T-helper 1 cell (primary cell): ENCODE measurements at places on chromosomes 16 and 17.

GRCh38 chr17:50196826-50197225 lies 4.6 kb downstream of the COL1A1 start:
- no peak for DNase-seq

DNA sequence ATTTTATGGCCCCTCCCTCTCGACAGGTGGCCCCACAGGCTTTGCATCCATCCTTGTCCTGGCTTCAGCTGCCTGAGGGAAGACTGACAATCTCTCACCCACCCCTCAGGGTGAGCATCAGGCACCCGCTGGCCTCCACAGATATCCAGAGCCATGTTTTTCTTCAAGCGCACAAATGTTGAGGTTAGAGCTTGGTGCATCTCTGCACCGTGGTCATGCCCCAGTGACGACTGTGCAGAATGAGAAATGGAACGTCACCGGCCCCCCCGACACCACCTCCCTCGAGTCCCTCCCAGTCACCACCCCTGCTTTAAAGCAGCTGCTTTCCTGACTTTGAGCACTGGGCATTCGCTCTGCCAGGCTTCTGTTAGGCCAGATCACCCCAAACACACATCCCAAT lies 19.8 kb upstream of the TIMP2 start:
- no peak for DNase-seq

GRCh38 chr16:10086620-10087019 lies 95.6 kb downstream of the GRIN2A start:
- DNase-seq, result no peak

DNA sequence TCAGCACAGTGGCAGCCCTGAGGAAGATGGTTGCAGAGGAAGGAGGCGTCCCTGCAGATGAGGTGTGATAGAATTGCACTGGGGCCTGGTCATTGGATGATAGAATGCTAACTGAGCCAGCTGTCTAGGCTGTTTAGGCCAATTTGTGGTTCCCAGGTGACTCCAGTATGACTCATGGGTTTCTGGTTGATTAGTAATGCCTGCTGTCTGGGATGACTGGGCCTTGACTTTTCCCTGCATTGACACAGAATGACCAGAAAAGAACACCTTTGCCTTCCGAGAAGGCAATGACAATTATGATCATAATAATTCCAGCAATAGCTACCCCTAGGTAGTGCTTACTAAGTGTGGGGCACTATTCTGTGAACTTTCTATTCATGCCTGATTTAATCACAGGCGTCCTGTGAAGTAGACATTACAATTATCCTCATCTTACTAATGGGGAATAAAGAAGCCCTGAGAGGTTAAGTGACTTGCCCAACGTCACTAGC lies 31.5 kb downstream of the USP43 start:
- no peak for DNase-seq

DNA sequence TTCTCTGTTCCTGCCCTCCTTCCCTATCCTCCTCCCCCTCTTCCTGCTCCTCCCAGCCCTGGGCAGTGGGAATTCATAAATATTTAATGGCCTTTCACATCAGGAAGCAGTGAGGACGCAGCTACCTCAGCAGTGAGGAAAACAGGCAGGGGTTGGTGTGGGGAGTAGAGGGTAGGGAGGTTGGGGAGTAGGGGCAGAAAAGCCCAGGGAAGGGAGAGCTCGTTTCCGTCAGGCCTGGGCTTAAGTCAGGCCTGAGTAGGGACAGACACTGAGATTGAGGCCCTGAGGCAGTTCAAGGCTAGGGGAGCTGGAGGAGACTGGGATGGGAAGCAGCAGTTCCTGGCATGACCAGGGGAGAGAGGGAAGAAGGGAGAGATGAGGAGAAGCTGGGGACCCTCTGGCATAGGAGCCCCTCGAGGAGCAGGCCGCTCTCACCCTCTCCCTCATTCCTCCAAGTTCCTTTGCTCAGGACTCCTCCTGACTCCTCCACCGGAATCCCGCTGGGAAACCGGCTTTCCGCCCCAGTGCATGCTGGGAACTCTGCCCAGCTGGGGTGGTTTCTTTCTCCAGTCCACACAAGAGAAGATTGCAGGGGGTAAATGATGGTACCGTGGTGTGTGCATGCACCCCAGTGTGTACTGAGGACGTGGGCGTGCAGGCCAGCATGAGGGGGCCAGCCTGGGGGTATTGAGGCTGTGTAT lies 6.2 kb downstream of the SAMD14 start:
- DNase-seq, result no peak

GRCh38 chr16:67652578-67653127 lies 7.4 kb downstream of the ACD start:
- no peak for DNase-seq

GRCh38 chr17:72139212-72139611 lies 18.4 kb downstream of the SOX9 start:
- DNase-seq, result no peak

DNA sequence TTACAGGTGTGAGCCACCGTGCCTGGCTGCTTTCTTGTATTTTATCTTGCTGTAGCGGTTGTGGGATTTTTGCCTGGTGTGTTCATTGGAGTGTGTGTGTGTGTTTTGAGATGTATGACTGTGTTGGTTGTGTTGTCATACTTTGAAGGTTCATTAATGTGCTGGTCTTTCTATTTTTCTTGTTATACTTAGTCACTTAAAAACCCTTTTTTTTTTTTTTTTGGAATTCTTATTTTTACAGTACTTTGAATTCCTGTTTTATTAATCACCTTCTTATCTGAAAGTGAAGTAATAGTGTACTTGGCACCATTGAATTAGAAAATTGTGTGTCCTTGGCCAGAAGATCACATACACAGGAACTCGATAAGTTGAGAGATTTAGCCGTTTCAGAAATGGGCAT lies 30.2 kb downstream of the TENT4B start:
- no peak for DNase-seq

- DNase-seq, result no peak
Measured at GRCh38 chr16:81646561-81646960, 132.5 kb upstream of the PLCG2 start.
